NCI-H187 treated with DMSO at 0.1 percent for 48 hours (cell line): ENCODE measurements at places on chromosomes 1 and 21.

- DNase-seq, result no peak
Measured at GRCh38 chr1:29966526-29967045, 730.3 kb downstream of the PTPRU start.

GRCh38 chr1:31830511-31830910 is 14.7 kb upstream of the SPOCD1 start:
- DNase-seq, result no peak

DNA sequence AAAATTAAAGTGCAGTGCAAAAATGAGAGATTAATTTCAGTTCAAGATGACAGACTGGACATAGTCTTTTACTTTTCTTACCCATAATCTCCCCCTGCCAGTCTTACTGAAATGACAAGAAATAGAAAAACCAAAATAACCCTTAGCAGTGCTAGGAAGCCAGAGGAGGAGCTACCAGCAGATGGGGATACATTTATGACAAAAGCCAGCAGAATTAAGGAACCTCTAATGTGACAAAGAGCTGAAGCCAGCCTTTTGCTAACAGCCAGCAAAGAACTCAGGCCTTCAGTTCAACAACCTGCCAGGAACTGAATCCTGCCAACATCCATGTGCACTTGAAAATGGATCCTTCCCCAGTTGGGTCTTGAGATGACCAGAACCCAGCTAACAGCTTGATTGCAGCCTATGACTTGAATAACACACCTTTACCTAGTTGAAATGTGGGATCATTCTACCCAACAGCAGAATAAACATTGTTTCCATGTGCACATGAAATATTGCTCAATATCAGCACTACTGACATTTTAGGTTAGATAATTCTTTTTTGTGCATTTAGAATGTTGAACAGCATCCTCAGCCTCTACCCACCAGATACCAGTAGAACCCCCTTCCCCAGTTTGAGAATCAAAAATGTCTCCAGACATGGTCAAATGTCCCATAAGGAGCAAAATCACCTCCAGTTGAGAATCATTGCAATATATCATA is 7.9 kb upstream of the TRAF5 start:
- DNase-seq, result no peak

DNA sequence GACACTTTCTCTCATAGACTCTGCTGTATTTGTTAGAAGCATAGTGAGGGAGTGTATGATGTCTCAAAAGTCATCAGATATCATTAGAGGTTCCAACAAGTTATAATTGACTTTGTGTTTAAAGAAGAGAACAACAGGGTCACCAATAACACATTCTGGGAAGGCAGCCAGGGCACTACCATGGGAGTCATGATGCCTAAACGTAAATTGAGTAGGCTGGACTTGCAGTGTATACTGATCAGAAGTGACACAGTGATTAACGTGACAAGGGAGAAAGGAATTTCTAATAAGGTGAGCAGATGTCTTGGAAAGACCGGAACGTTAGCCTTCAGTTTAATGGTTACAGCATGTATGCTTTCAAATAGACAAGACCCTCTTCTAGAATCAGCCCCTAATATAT is 973.2 kb downstream of the NCAM2 start:
- no peak for DNase-seq

DNA sequence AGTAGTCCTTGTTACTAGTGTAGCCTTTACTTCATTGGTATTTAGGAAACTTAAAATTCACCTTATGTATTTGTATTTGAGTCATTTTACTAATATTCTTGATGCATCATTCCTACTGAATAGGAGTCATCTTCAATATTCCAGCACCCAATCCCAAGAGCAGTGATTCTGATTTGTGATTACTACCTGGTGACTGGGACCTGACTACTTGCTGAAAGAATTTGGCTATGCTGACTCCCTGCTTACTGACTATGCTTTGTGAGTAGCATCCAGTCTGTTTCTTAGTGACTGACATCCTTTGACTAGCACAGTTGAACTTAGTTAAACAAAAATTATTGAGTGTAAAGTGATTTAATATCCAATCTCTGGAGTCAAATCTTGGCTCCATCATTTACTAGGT is 129.9 kb upstream of the NEGR1 start:
- DNase-seq, result no peak

DNA sequence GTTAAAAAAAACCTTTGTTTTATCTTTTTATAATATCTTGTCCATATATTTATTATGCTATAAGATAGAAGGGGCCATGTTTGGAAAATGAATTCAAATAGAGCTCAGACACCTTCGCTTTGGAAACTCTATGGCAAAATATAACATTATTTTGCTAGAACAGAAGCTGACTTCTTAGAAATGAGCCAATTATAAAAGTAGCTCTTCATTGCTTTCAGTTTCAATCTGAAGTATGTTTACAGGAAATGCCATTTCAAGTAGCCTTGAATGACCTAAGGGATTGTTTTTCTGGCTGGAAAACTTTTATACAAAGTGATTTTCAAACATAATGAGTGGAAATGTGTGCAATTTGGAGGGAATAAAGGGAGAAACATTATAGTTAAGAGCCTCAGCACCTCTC is 37.8 kb upstream of the GBP5 start:
- DNase-seq, result no peak

DNA sequence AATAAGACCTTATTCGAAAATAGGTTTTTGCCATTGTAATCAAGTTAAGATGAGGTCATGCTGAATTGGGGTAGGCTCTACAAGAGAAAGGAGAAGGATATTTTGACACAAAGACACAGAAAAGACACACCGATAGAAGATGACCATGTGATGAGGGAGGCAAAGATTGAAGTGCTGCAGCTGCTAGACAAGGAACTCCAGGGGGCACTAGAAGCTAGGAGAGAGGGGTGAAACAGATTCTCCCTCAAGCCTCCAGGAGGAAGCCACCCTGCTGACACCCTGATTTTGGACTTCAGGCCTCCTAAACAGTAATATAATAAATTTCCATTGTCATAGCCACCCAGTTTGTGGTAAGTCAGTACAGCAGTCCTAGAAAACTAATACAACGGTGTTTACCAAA is 506.8 kb upstream of the CAMK1G start:
- DNase-seq, result no peak

- no peak for DNase-seq
Measured at GRCh38 chr1:175599212-175599705, 144.1 kb downstream of the TNR start.

- no peak for DNase-seq
Measured at GRCh38 chr1:78840453-78841271, 165.9 kb downstream of the ADGRL4 start.

DNA sequence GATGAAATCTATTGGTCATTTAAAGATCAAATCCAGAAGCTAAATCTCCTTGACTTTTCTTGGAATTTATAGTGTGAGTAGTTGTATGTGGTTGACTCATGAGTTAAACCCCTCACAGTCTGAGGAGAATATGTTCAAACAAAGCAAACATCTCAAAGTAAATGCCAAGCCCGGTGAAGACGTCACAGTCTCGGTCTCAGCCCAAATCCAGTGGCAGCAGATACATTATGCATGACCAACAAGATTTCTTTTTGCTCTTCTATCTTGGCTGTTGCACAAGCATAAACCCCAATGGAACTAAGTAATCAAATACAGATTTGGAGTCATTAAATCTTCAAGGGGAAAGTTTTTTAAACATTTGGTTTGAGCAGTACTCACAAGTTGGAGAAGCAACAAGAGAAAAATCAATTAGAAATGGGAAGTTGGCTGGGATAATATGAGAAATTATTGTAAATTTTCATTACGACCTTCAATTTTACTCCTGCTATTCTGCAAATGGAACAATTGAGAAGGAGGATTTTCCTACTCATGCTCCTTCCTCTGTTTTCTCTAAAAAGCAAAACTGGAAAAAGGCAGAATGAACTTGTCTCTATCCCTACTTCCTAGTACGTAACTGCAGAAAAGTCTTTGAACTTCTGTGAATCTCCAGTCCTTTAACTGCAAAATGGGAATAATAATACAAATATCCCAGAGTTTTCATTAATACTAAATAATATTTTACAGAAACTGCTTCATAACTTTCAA is 575.8 kb downstream of the NUF2 start:
- DNase-seq, result no peak

DNA sequence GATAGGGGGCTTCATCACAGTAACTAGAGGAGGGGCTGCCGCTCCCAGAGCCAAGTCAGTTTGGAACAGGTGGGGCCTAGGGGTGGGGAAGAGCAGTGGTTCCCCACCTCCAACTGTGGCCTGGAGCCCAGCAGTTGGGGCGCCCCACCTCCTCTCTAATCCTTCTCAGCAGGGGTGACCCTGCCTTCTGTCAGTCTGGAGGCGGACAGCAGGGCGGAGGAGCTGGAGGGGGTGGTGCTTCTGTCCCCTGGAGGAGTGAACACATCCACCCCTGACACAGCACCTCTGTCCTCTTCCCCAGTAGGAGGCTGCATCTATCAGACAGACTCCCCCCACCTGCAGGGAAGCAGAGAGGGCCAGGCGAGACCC is 73.8 kb downstream of the MRPL37 start:
- DNase-seq, result no peak

GRCh38 chr1:9904596-9904995 is 5.5 kb downstream of the CTNNBIP1 start:
- DNase-seq, result no peak

- DNase-seq, result no peak
Measured at GRCh38 chr1:36520056-36520455, 37.3 kb upstream of the CSF3R start.

DNA sequence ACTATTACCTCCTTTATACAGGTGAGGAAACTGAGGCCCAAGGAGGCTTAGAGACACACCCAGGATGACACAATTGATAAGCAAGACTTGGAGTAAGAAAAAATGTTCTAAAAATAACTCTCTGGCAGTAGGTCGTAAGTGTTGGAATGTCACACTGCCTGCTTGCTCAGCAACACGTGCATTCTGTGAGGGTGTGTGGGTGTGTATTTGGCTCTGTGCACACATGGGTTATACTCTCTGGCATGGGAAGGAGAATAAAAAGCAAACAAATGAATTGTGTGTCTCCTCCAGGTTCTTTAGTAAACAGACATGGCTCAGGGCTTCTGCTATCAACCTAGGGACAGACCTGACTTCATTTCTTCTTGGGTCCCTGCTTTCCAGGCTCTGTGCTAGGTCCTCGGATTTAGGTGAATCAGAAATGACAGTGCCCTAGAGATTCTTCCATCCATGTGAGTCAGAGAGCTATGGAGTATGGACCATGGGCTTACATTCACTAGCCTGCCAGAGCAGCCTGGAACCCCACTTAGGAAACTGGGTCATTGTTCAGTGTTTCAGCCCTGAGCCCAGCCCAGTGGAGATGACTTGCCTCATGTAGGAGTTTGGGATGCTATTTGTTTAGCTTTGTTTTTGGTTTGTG is 72.4 kb downstream of the ELAVL4 start:
- DNase-seq, result no peak

DNA sequence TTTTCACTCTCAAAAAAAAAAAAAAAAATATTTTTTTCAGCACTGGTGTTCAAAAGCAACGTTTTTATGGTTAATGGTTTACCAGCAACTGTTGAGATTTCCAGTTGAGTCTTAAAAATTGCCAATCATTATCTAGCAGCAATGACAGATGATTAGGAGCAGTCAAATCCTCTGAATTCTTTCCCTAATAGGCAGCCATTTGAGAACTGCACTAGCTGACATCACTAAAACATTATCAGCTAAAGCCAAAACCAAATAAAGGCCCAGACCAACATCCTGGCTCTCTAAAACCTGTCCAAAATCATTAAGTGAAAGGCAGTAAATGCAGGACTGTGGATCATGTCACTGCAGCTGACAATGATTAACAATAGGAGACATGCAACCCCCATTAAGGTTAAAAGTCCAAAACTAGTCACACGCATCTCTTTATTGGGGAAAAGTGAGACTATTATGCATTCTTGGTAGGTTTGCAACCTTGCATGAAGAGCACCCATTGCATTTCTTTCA is 14.0 kb downstream of the SFPQ start:
- no peak for DNase-seq

DNA sequence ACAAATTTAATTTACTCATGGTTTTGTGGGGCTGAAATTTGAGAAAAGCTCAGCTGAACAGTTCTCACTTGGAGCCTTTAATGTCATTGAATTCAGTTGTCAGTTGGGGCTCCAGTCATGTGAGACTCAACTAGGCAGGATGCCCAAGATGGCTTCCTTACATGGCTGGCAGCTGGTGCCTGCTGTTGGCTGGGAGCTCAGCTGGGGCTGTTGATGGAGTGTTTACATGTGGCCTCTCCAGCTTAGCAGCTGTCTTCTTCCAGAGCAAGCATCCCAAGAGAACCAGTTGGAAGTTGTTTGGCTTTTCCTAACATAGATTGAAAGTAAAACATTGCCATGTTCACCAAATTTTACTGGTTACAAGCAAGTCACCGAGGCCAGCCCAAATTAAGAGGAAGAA is 81.8 kb upstream of the KCNA3 start:
- no peak for DNase-seq

DNA sequence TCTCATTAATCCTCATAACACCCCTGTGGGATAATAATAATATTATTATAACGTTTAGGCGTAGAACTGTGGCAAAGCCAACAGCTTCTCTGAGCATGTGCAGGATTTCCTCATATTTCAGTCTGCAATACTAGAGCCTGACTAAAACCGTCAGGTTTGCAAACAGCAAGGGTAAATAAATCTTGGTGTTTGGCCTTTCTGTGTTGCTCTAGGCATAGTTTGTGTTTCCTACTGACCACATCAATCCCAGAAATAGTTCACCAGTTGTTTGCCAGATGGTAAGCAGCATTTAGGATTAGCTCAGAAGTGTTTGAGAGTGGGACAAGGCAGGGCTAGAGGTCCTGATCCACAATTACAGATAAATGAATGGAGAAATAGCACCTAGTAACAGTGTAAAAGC is 2.8 kb upstream of the KCNA3 start:
- DNase-seq, result no peak

GRCh38 chr1:25631750-25632485 is 15.3 kb downstream of the MAN1C1 start:
- no peak for DNase-seq

DNA sequence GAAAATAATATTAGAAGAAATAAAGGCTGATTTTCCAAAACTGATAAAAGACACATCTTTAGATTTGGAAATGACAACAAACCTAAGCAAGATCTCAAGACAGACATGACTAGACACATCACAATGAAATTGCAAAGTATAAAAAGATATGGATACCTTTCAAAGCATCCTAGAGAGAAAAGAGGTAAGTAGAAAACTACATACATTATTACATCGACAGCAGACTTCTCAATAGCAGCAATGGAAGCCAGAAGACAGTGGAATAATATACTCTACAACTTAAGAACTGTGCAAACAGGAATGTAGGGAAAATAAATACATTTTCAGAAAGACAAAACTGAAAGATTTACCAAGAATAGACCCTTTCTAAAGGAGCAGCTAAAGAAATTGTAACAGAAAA is 50.2 kb downstream of the DENND1B start:
- no peak for DNase-seq

DNA sequence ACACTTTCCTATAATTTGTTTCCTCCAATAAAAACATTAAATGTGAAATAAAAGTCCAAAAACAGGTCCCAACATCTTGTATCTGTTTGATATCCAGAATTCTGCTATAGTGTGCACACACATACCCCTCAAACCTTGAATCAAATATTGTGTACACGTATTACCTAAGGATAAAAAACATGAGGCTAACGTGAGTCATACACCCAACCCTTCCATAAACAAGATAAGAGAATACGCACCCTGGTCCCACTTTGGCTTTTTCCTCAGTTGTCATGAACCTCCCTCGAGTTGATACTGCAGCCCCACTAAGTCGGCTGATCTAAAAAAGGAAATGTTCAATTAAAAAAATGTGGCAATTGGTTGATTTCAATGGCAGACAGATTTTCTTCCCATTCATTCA is 5.2 kb downstream of the KHDC4 start:
- no peak for DNase-seq

- no peak for DNase-seq
Measured at GRCh38 chr1:76744989-76745388, 122.3 kb upstream of the ST6GALNAC5 start.

- no peak for DNase-seq
Measured at GRCh38 chr1:3313576-3313950, 140.9 kb upstream of the ARHGEF16 start.
